OCI-M1 (cell line): ENCODE measurements at places on chromosomes 5 and 9.

DNA sequence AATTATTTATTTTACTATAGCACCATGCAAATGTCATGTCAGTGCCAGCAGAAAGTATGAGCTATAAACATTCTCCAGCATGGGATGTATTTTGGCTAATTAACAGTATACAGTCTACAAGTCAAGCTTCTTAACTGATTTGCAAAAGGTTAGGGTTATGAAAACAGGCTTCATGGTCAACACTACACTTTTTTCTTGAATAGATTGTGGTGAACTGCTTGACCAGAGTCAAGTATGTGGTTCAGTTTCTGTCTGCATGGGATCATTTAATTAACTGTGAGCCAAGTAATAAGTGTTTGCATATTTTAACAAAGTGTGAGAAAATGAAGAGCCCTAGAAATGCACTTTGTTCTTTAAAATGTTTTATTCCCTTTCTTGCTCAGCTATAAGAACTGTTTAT lies 14.5 kb upstream of the GNAQ start:
- peak; percentile 4 for DNase-seq

GRCh38 chr5:10288592-10289219 lies 19.0 kb downstream of the CMBL start:
- DNase-seq: no peak

DNA sequence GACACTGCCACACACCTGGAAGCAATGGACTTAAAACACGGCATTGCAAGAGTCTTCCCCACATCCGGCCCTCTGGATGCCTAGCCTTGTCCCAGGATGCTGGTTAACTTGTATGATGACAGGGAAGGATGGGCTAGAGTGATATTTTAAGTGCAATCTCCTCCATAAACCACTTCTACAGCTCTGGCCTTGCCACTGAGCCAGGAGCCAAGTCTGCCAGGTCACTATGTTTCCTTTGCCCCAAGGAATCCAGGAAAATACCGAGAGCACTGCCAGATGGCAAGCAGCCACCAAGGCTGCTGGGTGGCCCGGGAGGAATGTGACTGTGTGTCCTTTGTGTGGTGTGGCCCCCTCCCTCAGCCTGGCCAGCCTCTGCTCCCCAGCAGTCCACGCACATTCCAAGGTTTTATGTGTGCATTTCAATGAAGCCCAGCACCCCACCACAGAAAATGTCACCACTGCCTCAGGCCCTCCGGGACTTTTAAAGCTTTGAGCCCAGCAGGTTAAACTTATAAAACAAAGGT lies 106.0 kb downstream of the FRMD3 start:
- no peak for DNase-seq

DNA sequence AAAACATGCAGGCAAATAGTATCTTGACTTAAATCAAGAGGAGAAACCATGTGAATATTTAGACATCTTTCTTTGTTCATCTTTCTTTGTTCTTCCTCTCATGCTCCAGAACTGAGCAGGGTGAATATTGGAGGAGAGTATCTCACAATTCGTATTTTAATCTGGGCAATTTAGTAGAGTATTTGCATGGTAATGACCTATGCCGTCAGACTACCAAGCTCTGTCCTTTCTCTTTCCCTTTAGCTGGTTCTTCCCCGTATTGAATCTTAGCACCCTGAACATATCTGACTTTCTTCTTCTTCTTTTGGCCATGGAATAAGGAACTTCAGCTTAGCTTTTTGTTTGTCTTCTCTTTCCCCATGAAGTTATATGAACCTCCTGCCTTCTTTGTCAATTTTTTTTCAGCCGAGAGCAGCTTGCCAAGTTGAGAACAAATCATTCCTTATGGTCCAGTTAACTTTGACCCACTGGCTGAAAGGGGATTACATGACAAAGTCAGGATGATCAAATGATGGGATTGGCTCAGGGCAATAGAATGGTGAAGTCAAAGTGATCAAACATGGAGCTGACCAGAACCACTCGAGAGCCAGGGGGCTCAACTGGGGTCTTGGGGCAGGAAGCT lies 95.8 kb downstream of the DAPK1 start:
- DNase-seq: peak; percentile 17

- DNase-seq: peak; percentile 91
These were observed 272.7 kb upstream of the PANK3 start for GRCh38 chr5:168851902-168852321.

DNA sequence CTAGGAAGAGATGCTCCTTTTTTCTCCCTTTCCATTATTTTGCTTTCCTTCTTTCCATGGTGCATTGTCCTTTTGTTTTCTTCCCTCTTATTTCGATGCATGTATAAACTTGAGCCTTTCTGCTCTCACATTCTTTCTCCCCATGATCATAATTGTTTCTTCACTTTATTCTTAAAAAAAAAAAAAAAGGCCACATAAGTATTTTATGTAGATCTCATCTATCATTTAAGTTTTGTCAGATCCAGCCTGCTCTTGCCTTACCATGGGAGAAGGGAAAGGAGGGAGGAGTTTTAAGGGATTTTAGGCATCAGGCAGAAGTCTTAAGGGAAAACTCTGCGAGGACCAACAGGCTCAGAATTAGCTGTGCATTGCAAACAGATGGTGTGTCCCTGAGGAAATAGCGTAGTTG lies 11.1 kb downstream of the TGFBR1 start:
- no peak for DNase-seq

- no peak for DNase-seq
These were observed 9.2 kb downstream of the INSYN2B start for GRCh38 chr5:169970911-169971765.

DNA sequence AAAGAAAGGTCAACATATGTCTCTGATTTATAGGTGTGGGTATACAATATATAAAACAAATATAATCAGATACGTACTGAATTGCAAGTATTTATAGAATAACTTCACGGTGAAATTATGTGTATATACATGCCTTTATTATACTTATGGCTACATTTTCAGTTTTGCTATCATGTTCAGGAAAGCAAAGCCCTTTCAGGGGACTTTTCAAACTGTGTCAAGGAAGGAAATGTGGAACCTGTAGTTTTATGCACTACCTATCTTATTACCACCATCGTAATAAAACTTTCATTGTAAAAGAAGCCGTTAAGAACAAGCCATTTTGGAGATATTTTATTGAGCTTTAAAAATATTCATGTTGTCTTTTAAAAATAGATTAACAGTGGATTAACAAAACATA lies 257.2 kb downstream of the PJA2 start:
- no peak for DNase-seq

DNA sequence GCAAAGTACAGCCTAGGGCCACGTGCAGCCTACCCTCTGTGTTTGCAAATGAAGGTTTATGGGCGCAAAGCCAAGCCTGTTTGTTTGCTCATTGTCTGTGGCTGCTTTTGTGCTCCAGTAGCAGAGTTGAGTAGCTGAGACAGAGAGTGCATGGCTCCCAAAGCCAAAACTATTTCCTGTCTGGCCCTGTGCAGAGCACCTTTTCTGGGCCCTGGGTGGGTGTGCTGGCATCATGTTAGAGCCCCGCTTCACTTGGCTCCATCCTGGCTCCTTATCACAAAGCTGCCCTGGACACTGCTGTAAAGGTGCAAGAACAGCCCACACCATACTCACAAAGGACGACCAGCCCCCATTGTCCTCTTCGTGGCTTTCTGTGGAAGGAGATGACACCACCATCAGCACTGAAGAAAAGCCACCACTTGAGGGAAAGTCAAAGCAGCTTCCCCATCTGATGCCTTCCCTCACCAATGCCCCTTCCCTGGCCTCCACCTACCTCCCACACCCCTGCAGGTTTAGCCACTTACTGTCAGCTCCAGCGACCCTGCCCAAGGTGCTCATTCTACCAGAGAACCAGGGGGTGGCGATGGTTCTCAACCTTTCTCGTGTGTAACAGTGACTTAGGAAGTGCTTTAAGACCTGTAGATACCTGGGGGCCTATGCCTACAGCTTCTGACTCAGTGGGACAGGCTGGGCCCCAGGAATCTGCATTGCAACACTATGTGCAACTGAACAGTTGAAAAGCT lies 23.4 kb downstream of the LCP2 start:
- peak; percentile 35 for DNase-seq

- no peak for DNase-seq
These were observed 16.4 kb downstream of the FCN2 start for GRCh38 chr9:134896834-134897583.

DNA sequence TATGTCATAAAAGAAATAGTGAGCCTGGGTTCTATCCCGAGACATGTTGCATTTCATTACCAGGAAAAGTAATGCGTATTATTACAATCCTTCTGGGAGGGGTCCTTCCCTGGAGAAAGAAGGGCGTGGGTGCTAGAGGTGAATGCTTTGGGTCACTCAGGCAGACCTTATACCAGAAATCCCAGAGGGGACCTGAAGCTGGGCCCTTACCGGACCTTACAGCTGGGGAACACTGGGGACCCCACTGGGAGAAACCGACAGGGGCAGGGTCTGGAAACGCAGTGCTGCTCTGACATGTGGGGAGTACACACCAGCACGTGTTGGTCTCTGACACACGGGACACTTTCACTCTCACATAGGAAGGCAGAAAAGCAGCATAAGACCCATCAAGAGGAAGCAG lies 71.3 kb downstream of the LMNB1 start:
- DNase-seq: no peak

- DNase-seq: no peak
These were observed 135.4 kb downstream of the GABRB2 start for GRCh38 chr5:161411156-161411555.

GRCh38 chr5:147734894-147735293 lies 47.6 kb downstream of the JAKMIP2 start:
- DNase-seq: no peak

GRCh38 chr5:68252673-68253623 lies 37.4 kb downstream of the PIK3R1 start:
- peak; percentile 81 for DNase-seq
